OCI-M1 (cell line): ENCODE measurements at places on chromosomes 12 and 14.

DNA sequence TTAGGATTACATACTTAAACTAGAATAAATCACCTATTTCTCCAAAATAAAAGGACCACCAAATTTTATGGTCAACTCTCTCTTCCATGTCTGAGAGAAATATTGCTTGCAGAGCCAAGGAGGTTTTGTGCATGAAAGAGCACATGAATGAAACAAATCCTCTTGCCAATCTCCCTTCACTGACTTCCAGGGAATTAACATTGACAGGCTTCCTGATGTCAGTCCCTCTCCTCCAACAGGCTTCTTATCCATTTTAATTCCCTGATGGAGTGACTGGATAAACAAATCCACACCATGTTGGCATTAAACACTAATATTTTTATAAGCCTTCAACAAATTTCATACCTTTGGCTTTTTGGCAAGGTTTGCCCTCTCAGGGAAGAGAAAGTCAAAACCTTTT lies 45.3 kb upstream of the CNTN1 start:
- no peak for DNase-seq

DNA sequence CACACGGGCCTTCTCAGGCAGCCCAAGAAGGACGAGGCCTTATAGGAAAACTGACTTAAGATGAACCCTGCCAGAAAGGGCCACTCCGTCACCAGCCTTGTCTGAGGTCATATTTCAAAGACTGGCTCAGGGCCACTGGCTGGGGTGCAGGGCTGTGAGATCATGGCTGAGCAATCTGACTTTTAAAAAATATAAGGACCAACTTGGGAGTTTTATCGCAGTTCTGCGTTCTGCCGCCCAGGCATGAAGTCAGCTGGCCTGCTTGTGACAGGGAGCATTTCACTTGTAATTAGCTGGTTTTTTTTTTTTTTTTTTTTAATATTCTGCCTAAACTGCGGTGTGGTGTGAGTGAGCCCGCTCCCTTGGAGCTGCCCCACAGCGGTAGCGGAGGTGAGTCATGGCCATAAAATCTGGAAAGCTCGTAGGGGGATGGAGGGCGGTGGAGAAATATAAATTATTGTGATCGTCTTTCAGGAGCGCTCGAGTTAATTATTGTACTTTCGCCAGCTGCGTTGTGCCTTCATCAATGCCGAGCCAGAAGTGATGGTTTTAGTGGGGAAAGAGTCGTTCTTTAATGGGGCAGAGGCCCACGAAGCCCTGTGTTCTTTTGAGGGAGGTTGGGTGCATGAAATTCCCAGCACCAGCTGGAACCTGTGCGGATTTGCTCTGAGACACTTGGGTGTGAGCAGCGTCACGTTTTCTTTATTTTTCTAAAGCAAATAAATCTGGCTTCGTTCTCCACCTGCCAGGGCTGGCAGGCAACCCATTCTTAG lies 231.9 kb downstream of the C12orf75 start:
- no peak for DNase-seq

GRCh38 chr12:96635844-96636243 lies 146.5 kb downstream of the CFAP54 start:
- DNase-seq, result no peak

DNA sequence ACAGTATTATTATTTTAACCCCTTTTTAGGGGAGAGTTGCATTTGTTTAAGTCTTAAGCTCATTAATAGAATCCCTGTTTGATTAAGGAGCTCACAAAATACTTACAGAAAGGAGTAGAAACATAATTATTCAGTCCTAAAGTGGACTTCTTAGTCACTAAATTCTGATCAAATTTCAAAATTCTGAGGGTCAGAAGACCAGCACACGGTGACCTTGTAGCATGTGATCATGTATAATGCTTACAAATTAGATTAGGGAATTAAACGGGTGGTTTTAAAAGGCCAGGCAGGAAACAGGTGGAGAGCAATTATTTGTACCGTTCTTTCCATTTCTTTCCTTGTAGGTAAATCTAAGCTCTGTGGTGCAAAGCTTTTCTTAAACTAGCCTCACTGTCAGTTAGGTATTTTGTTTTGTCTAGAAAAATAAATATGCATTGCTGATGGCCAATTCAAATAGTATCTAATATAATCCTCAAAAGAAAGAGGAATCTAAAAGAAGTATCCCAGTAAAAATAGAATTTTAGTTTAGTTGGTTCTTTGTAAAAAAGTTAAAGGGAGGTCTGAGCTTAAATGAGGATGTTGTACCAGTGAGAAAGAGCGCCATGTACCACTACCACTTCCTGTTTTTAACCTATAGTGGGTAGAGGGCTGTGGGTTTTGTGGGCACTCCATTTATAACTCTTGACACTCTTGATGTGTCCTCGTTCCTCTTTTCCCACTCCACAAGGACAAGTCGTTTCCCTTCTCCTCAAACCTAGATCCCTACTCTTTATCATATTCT lies 51.1 kb downstream of the SLC38A1 start:
- DNase-seq, result peak; percentile 85

- peak; percentile 39 for DNase-seq
Observed at GRCh38 chr14:61462566-61463193, 141.3 kb downstream of the PRKCH start.

- peak; percentile 71 for DNase-seq
Observed at GRCh38 chr12:14403711-14404196, 38.3 kb downstream of the ATF7IP start.

- peak; percentile 69 for DNase-seq
Observed at GRCh38 chr14:102795060-102795925, 18.0 kb downstream of the TRAF3 start.

DNA sequence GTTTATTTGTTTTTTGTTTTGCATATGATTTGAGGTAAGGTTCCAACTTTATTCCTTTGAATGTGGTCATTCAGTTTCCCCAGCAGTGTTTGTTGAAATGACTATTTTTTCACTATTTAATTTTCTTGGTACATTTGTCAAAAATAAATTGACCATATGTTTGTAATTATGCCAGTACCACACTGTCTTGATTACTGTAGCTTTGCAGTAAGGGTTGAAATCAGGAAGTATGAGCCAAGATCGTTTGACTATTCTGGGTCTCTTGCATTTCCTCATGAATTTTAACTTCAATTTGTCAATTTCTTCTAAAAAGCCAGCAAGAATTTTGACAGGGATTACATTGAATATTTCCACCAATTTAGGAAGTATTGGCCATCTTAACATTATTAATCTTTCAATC lies 199.3 kb upstream of the PPFIA2 start:
- peak; percentile 54 for DNase-seq

DNA sequence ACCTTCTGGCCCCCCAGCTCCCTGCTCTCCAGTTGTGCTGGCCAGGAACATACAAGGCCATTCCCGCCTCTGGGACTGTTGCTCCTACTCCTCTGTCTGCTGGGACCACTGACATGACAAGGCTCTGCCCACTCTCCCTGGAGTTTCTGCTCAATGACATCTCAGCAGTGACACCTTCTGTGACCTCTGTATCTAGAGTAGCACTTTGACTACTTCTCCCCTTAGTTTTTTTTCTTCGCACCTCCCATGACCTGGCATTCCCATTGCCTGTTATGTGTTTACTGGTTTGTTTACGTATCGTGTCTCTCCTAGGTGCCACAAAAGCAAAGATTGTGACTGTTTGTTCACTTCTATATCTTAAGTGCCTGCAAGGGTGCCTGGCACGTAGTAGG lies 40.1 kb upstream of the TMEM263 start:
- no peak for DNase-seq

GRCh38 chr12:42857106-42857505 lies 267.6 kb upstream of the PRICKLE1 start:
- DNase-seq, result no peak

GRCh38 chr14:104864267-104865080 lies 594 bp upstream of the CEP170B start:
- no peak for DNase-seq

DNA sequence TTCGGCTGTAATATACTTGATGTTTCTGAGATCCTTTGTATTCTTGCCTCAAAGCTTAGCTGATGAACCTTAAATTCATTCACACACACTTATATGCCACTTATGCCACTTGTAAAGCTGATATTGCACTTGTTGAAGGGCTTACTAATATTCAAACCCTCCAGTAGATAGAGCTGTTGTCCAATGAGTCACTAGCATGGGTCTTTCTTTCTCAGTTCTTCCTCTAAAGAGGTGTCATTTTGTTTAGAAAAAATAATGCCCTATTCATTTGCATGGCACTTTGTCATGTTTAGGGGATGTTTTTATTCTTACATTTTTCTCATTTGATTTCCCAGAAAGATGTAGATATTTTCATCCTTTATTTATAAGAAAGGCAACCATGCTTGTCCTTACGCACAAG lies 56.4 kb downstream of the MON2 start:
- peak; percentile 23 for DNase-seq

GRCh38 chr14:71212093-71212492 lies 304.8 kb downstream of the PCNX1 start:
- DNase-seq, result no peak
